Activated T-cell treated with anti-CD3 and anti-CD28 coated beads, Interleukin-2, amount 50 U/mL, for 48 hours (primary cell): ENCODE measurements at places on chromosomes 1 and 21.

- DNase-seq = no peak
Measured at GRCh38 chr1:212531796-212532195, 76.8 kb upstream of the ATF3 start.

DNA sequence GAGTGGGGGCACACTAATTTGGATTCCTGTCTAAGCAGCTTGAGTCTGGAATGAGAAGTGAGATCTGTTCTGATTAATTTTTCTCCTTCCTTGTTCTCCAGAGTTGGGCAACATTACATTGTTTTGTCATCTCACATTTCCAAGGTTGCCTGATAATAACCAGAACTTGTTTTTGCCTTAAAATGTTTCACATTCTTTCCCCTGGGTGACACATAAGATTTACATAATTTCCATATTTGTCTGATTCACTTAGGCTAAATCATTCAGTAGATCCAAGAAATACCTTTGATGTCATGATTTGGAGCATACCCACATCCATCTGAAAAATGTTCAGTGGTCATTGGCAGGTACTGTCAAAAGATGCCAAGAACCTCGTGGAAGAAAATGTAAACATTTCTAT lies 60.3 kb downstream of the XCL2 start:
- no peak for DNase-seq

DNA sequence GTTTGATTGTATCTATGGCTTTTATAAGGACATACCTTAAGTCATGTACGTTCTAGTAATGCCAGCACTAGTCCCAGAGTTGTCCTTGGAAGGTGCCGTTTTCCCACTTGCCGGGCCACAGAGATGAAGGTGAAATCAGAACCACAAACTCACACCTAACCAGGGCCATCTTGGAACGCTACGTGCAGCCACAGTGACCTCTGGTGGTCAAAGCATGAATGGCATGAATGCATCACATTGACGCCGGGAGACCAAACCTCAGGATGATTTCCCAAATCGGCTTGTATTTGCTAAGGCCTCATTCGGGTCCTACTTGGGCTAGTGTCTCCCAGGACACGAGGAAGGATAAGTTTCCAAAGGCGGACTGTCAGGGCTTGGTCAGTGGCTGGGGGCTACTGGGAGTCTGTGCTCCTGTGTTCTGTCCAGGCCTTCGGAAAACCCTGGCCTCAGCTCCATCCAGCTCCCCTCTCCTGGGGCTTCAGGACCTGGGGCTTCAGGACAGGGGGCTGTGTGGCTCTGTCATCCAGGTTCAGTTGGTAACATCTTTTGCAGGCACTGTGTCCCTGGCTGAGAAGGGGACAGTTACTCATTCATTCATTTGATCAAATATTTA lies 260.5 kb downstream of the PRDM2 start:
- peak; percentile 81 for DNase-seq

- DNase-seq = no peak
Measured at GRCh38 chr1:157113106-157113505, 13.5 kb upstream of the ETV3L start.

DNA sequence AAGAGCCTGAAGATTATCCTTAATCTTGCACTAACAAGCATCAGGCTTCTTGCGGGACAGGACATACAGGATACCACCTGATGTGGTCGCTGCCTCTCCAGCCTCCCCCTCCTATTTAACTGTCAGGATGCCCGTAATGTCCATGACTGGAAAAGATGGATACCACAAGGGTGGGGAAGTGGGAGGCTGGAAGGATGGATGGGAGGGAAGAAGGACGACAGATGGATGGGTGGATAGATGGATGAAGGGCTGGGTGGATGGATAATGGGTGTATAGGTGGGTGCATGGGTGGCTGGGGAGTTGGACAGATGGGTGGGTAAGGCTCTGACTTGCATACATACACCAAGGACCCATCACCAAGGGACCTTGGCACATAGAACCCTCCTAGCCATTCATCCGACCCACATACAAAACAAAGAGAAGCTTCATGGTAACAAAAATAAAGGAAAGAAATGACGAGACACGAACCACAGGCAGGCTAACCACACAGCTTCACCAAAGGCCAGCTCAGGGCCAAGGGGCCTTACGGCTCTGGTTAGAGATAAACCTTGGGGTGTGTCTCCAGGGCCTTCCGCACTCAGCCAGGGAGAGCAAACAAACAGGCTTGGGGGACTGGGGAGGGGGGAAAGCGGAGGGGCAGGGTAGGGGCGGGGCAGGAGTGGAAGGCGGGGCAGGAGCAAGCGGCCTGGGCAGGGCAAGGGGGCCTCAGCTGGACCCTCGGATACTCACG lies 50.5 kb downstream of the HSPG2 start:
- no peak for DNase-seq

- DNase-seq = no peak
Measured at GRCh38 chr1:43545695-43546387, 15.2 kb downstream of the PTPRF start.

- DNase-seq = peak; percentile 91
Measured at GRCh38 chr1:205321162-205321958, at the start of gene NUAK2. Gene NUAK2, minus strand, starts transcription at chr1:205321745. Its CDS starts 117 bp downstream, at chr1:205321628.

- DNase-seq = no peak
Measured at GRCh38 chr1:196584696-196585095, 23.5 kb downstream of the KCNT2 start.

DNA sequence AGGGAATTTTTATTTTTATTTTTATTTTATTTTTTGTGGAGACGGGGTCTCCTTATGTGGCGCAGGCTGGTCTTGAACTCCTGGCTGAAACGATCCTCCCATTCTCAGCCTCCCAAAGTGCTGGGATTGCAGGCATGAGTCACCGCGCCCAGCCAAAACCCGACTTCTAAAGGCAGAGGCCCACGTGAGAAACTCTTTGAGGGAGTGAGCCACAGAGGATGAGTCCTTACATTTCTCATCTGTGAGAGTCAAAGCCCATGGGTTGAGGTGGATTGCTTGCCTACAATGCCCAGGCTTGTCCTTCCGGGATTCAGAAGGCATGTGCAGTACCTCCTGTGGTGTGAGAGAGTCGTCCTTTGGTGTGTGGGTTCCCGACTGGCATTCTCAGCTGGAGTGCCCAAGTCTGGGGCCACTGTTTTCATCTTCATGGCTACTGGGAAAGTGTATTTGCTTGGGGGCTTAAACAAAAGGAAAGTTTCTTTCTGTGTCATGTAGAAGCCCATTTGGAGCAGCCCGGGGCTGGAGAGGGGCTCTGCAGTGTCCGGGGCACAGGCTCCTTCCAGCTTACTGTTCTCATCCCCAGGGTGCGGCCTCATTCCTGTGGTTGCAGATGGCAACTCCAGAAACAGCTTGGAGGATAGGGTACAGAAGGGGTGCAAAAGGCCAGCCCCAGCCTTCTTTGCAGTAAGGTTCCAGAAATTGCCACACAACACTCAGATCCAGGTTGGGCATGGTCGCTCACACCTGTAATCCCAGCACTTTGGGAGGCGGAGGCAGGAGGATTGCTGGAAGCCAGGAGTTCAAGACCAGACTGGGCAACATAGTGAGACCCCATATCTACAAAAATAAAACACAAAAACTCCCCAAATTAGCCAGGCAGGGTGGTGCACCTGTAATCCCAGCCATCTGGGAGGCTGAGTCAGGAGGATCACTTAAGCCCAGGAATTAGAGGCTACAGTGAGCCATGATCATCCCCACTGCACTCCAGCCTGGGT lies 29.4 kb upstream of the CSF3R start:
- no peak for DNase-seq

DNA sequence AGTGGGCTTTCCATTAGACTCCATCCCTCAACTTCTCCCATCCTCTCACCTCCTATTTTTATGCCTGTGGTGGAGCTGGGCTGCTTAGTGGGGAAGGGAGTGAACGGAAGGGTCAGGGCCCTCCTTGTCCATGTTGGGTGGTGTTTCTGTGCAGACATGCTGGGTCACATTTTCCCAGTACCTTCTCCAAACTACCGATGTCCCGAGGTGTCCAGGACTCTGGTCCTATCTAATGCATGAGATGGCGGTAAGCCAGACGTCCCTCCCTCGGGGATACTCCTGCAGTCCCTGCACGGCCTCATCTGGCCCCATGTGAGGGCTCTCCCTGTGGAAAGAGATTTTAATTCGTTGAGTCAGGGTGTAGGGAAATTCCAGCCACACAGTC lies 61.0 kb downstream of the OBSCN start:
- DNase-seq = no peak
